D341Med (cell line): ENCODE measurements at places on chromosomes 4 and X.

GRCh38 chr4:7310451-7310850 lies 118.1 kb downstream of the SORCS2 start:
- DNase-seq: no peak

- DNase-seq: no peak
These were observed 33.0 kb upstream of the RAB9B start for GRCh38 chrX:103864886-103865534.

DNA sequence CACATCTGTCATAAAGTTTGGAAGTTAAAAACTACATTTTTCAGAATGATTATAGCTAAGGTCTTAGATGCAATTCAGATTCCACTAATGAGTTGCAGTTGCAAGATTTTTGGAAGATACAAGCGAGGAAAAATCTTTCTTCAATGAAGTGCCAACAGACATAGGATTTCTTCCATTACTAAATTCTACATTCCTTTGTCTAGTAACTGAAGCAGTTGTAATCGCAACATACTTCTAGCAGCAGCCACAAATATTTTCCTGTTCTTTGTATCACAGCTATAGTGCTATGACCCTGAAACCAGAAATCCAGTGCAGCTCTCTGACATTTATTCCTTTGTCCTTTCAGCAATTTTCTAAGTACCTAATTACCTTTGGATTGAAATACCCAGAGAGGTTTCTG lies 225.2 kb upstream of the SLIT2 start:
- DNase-seq: no peak

DNA sequence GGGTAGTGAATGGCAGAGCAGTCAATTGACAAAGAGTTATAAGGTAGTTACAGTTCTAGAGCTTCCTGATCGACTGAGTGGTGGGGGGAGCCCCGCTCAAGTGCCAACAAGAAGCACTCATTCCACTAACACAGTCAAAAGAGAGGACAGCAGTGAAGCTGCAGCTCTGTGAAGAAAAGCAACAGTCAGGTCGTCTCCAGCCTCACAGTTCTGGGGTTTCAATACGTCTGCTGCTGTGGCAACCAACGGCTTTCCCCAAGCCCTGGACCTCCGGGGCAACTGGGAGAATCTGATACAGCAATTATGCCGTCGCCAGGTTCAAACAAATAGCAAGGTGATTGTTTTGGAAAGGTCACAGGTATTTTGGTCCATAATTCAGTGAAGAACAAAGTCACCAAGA lies 30.8 kb downstream of the GPM6B start:
- DNase-seq: no peak

GRCh38 chr4:39635023-39635422 lies 3.6 kb downstream of the SMIM14 start:
- DNase-seq: no peak

GRCh38 chr4:67632492-67632891 lies 68.5 kb downstream of the UBA6 start:
- DNase-seq: no peak

DNA sequence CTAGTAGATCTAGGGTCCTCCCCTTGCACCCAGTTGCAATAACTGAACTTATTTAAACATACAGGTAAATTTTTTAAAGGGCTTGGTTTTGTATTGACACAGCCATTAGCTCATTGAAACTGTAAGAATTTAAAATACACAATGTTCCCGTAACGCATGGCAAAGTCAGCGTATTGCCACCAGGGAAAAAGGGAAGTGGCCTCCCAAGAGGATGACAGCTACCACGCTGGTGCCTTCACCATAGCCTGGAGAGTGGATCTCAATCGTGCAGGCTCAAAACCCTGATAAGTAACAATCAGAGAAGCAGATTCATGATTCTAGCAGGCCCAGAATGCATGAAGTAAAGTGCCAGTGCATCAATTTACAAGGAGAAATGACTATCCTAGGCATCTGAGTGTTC lies 49.4 kb upstream of the RELL1 start:
- no peak for DNase-seq

GRCh38 chrX:137999552-137999951 lies 433.6 kb downstream of the ZIC3 start:
- no peak for DNase-seq

GRCh38 chrX:78199851-78200250 lies 60.4 kb upstream of the TAF9B start:
- DNase-seq: peak; percentile 6

- DNase-seq: no peak
These were observed 50.1 kb upstream of the NSUN7 start for GRCh38 chr4:40699648-40700047.

- no peak for DNase-seq
These were observed 47.1 kb downstream of the PPP2R2C start for GRCh38 chr4:6425336-6425735.

DNA sequence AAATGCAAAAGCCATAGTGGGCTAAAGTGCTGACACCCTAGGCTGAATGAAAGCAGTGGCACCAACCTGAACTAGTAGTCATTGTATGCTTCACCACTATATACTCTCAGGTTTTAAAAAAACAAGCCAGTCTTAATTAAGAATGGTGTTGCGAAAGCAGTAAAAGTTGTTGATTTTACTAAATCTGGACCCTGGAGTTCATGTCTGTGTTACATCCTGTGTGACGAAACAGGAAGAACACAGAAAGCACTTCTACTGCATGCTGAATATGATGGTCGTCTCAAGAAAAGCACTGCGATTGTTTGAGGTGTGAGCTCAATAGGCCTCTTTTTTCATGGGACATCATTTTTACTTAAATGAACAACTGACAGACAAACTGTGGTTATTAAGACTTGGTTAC lies 24.2 kb upstream of the GDPD2 start:
- DNase-seq: no peak

GRCh38 chr4:82422616-82423015 lies 7.6 kb downstream of the HNRNPDL start:
- DNase-seq: no peak

GRCh38 chr4:2842687-2843262 lies 869 bp upstream of the ADD1 start:
- no peak for DNase-seq

DNA sequence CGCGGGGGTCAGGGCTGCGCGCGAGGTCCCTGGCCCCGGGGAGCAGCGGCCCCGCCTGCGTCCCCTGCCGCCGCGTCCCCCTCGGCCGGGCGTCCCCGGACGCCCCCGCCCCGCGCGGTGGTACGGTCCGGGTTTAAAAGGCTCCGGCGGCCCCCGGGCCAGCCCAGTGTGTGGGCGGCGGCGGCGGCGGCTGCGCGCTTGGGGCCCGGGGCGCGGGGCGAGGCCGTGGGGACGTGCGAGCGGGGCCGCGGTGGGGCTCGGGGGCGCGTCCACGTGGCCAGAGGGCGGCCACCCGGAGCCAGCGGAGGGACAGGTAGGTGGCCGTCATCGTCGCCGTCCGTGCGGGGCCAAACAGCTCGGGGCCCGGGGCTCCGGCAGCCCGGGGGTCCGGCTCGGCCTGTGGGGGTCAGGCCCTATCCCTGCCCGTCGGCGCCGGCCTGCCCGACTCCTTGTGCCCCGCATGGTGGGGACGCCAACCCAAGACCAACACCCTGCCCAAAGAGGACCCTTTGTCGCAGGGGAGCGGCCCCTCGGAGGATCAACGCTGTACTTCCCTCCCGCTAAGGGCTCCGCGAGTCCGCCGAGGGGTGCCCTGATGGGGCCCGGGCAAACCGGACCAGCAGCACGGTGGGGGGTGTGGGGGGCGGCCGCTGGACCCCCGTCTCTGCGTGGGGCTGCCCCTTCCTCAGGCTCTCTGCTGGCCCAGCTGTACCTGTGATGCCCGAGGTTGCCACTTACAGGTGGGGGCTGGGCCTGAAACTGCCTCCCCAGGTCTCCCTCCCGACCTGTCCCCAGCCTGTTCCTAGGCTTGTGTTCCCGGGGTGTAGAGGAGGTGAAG lies at the start of gene PLXNA3:
TSS of gene PLXNA3 (plus strand) at position 166 of the 838 bp plus-strand sequence. CDS start 1,903 bp downstream, outside the sequence.
- DNase-seq: peak; percentile 89
